ENCODE measurements at places on chromosomes 2 and 18.

GRCh38 chr2:29130295-29130694 lies 15.1 kb downstream of the CLIP4 start:
- no peak for DNase-seq

GRCh38 chr2:75495862-75496261 lies 64.9 kb downstream of the EVA1A start:
- DNase-seq = no peak

GRCh38 chr2:105411720-105412407 lies 13.0 kb upstream of the FHL2 start:
- no peak for DNase-seq

DNA sequence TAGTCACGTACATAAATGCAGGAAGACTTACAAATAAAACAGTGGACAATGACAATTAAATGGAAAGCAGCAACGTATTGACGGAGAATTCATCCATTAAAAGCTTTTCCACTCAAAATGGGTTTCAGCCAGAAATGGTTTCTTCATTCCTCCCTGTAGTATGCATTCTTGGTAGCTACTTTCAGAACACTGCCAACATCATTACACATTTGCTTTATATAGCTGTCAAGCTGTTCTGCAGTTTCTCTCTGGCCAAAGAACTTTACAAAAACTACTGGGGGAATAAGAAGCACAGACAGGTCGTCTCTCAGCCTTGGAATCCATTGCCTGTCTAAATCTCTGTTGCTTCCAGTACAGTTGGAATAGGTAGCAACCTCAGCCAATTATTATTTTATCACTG lies 84.1 kb upstream of the NCKAP5 start:
- no peak for DNase-seq

DNA sequence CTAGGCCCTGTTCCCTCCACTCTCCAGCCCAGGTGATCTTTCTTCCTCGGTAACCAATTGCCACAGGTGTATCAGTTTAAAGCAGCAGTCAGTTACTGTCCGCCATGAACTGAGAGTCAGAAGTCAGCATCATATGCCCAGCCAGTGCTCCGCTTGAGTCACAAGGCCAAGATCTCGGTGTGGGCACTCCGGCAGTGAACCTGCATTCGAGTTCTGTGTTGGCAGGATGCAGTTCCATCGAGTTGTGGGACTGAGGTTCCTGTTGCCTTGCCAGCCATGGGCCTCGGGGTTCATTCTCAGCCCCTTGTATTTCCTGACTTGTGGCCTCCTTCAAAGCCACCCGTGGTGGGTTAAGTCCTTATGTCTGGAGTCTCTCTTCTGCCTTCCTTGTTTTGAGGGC lies 3.1 kb upstream of the TMEM185B start:
- DNase-seq = peak; percentile 53

DNA sequence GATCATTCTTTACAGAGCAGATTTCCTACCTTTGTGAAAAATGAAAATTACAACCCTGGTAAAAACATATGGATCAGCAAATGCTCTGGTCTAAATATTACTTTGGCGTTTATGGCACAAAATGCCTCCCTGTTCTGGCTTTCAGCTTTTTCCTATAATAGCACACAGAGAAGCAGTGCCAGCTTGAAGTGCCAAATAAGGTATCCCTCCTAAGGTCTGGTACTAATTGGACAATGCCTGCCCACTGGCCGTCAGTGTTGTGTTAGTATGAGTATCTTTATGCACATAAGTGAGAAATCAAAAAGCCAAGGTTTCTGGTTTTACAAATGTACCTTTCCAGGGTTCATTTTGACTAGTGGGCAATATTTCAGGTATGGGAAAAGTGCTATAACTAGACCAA lies 1293.7 kb upstream of the FAM98A start:
- no peak for DNase-seq

DNA sequence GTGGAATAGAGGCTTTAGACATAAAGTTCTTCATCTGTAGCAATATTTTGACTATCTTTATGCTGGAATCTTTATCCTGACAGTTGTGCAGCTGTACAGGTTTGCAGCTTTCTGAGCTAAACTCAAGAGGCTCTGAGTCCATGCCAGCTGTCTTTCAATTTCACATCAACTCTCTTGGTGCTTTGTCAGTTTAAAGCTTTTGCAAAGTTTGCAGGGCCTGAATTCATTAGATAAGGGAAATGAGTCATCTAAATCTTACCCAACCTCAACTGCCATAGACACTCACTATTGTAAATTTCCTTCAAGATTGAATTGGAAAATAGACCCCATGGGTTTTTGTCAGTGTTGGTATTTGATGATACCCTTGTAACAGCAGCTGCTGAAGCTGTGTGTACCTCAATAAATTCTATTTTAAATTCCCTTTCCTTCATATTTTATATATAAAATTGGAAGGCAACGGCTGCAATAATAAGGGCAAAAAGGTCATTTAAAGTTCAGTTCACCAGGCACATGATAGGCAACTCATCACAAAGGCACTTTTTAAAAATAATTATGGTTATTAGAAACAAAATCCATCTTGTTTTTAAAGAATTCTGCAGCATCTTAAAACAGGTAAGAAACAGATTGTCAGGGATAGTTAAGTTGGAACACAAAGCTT lies 169.9 kb upstream of the SLC39A10 start:
- no peak for DNase-seq

- no peak for DNase-seq
These were observed 140.3 kb upstream of the ZC3H15 start for GRCh38 chr2:186345745-186346144.

GRCh38 chr2:120108049-120108448 lies 95.2 kb downstream of the EPB41L5 start:
- DNase-seq = no peak

DNA sequence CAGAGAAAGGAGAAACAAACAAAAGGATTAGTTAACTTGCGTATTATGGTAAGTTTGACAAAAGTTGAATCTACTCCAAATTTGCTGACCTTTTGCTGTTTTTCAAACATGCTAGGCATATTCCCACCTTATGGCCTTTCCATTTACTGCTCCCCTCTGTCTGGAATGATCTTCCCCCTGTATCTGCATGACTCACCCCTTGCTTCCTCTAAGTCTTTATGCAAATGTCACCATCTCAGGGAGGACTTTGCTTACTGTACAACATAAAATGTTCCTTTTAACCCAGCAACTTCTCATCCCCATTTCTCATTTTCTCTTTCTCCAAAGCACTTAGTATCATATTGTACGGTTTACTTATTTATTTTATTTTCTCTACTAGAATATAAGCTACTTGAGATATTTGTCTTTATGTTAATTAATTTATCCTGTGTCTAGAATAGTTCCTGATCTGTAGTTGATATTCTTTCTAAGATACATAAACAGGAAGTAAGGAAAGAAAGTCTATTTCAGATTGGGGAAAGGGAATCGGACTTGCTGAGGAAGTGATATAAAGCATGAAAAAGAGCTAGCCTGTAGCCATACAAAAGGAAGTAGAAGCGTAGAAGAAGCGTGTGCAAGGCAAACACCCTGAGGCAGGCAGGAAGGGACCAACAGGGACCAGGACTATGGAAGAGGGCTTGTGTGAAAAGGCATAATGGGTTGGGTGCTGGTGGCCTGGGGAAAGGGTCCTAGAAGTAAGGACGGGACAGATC lies 144.9 kb upstream of the ERBB4 start:
- no peak for DNase-seq

- no peak for DNase-seq
These were observed 4.6 kb upstream of the LAMA3 start for GRCh38 chr18:23684515-23685197.

- no peak for DNase-seq
These were observed 252.3 kb downstream of the CYRIA start for GRCh38 chr2:16413285-16413684.

DNA sequence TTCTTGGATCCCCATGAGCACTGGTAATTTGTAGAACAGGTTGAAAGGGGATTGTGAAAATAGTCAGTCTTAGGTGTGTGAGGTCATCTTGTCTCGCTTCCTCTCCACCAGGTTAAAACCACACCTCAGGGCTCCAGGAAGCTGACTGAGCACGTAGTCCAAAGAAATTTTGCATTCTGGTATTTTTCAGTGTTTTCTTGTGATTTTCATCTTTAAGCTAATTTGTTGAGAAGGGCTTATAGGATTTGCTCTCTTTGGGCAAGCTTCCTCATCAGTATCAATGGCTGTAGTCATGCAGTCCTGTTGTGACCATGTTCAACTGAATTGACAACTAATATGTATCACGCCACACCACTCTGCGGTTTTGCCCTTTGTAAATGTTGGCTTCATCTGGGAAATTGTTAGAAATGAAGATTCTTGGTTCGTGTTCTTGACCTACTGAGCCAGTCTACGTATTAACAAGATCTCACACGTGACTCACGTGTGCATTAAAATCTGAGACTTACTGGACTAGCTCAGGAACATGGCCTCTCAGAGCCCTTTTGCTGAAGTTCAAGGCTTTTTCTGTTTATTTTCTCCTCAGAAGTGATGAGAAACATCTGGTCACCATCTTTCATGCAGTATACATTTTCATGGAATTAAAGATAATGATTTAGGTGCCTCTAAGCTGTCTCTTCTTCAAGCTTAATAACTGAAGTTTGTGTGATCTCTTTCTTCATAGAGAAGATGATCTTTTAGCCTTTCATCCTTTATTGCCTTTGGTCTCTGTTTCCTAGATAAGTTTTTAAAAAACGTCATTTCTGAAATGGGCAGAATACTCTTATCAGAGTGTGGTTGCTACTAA lies 32.8 kb downstream of the FMNL2 start:
- DNase-seq = no peak

DNA sequence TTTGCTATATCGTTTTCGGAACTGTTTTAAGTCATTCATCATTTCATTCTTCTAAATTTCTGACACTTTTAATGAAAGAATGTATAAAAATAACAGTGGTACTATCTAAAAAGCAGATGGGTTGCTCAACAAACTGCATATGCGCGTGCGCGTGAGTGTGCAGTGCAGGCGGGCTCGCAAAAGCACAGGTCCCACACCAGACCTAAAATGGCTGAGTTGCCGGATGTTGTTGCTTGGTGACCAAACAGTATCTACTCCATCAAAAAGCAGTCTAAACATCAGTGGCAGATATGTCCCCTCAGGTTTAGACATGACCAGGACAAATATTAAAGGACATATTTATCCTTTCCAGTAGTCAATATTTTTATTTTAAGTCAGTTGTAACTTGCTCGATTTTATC lies 5.1 kb downstream of the NOL4 start:
- DNase-seq = no peak

DNA sequence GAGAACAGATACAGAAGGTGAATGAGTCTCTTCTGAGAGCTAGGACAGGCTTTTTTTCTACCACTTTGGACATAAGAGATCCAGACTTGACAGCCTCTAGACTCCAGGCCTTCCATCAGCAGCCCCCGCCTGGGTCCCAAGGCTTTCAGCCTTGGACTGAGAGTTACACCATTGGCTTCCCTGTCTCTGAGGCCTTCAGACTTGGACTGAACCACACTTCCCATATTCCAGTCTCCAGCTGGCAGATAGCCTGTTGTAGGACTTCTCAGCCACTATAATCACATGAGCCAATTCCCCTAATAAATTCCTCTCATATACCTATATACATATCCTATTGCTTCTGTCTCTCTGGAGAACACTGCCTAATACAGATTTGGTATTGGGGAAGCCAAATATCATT lies 128.2 kb downstream of the MCFD2 start:
- DNase-seq = no peak

DNA sequence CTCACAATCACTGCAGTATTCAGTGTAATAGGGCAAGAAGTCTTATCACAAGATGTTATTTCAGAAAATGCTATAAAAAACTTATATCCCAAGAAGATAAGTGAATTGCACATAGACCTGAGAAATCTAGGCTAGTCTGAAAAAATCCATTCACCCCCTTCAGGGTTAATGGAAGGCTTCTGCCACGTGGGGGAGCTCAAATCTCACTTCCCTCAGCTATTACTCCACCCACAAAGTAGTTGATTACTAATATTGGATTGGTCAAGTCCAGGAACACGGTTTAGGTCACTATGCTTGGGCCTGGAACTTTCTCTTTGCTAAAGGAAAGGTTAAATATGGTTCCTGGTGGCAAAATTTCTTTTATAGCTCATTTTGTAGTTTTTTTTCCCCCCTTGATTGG lies 51.2 kb upstream of the ADAM23 start:
- DNase-seq = no peak

DNA sequence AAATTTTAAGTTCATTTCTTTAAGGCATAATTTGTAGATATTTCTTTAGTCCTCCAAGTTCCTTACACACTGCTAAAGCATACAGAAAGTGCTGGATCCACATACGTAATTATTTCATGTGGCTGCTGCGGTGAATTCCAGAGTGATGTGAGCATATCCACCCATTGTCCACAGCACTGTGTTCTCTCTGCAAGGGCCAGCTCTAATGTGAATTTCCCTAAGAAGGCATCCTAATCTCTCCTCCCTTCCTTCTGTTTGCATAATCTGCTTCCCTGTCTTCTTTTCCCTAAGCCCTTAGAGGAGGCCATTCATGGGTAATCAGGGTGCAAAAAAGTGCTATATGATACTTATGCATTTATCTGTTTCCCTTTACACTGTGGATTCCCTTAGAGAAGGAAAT lies 57.2 kb downstream of the COBLL1 start:
- DNase-seq = no peak

DNA sequence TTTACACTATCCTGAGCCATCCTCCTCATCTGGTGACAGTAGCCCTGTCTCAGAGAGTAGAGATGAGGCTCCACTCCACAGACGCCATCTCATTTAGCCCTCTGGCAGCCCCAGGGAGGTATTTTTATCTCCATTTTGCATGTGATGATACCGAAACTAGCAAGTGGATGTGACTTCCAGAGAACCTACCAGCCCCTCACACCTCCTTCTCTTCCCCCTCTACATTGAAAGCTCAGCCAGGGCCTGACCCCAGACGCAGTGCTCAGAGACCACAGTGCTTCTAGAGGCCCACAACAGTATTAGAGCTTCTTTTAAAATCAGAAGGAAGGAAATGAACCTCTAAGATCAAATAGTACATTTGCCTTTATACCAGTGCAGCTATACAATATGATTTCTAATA lies 8.3 kb downstream of the GYPC start:
- DNase-seq = no peak

GRCh38 chr2:233422649-233423551 lies 68.6 kb downstream of the DGKD start:
- peak; percentile 7 for DNase-seq

- DNase-seq = no peak
These were observed 8.3 kb upstream of the RPS7 start for GRCh38 chr2:3566806-3567205.

GRCh38 chr18:75531212-75531850 lies 103.8 kb upstream of the SMIM21 start:
- DNase-seq = no peak

DNA sequence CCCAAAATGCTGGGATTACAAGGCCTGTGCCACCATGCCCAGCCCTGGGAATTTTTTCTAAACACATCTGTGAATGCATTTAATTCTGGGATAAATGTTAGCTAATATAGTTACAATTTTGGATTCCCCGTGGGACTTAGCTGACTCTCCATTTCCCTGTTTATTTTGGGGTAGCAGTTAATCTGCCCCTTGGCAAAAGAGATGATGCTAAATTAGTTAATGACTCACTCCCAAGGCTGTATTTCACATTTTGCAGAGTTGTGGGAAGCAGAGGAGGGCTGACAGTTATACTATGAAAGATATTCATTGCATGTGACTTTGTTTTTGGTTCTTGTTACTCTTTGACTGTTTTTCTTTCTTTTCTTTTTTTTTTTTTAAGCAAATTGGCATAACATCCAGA lies 3.2 kb downstream of the MTHFD2 start:
- no peak for DNase-seq

GRCh38 chr2:240269380-240269779 lies 128.9 kb upstream of the OTOS start:
- peak; percentile 26 for DNase-seq

GRCh38 chr18:57929922-57930321 lies 114.1 kb upstream of the NEDD4L start:
- DNase-seq = no peak

Measured in upper lobe of right lung (tissue), 1 donor.